ENCODE measurements at places on chromosomes 3 and 15.

- DNase-seq = no peak
These were observed 159.8 kb upstream of the TSC22D2 start for GRCh38 chr3:150248116-150248887.

DNA sequence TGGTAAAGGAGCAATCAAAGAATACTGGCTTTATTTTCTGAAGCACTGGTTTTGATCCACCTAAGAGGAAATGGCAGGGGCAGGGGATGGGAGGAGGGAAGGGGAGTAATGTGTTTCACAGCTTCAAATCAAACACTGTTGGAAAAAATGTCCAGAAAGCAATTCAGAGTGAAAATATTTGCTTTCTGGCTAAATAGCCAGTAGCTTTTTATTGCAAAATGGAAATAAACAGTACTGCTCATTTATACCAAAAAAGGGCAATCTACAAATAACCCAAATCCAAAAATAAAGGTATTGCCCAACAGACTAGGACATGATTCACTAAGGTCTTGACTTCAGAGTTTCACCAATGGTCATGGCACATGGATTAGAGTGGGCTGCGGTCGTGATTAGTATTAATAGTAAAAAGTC, 279.3 kb upstream of the THBS1 start:
- no peak for DNase-seq

DNA sequence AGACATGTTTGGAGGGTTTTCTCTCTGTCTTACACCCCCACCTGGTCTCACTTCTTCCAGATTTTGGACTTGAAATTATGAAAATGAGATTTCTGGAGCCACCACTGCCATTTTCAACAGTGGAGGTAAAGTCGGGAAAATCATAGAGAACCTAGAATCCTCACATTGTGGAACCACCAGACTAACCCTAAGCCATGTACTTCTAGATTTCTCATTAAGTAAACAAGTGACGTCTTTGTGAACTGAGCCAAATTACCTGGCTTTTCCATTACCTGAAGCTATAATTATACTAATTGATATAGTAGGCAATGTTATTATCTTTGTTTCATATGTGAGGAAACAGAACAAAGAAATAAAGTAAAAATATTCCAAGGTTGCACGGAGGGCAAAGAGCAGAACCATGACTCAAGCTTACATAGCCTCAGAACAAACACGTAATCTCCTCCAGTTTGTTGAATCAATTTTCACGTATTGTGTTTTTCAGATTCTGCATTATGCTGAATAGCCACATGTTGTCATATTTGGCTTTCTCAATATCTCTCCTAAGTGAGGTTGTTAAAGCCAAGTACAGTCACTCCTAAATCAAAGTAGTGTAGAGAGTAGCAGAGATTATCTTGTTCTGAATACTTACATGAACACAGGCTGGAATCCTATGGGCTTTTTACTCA, 101.3 kb upstream of the CMC1 start:
- DNase-seq = no peak

DNA sequence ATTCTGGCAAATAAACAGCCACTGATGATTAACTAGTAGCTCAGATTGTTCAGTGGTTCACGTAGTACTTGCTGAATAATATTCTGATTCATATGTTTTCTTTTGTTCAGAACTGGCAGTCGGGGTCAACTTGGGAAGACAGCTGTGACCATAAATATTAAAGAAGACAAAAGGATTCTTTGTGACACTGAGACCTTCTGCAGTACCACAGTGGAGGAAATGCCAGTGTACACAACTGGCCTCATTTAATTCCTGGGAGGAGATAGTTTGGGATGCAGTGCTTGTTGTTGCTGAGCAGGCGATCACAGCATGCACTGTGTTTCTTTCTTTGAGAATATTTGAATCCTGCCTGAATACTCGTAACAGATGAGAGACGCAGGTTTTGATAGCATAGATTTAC, 26.7 kb upstream of the MCF2L2 start:
- no peak for DNase-seq

DNA sequence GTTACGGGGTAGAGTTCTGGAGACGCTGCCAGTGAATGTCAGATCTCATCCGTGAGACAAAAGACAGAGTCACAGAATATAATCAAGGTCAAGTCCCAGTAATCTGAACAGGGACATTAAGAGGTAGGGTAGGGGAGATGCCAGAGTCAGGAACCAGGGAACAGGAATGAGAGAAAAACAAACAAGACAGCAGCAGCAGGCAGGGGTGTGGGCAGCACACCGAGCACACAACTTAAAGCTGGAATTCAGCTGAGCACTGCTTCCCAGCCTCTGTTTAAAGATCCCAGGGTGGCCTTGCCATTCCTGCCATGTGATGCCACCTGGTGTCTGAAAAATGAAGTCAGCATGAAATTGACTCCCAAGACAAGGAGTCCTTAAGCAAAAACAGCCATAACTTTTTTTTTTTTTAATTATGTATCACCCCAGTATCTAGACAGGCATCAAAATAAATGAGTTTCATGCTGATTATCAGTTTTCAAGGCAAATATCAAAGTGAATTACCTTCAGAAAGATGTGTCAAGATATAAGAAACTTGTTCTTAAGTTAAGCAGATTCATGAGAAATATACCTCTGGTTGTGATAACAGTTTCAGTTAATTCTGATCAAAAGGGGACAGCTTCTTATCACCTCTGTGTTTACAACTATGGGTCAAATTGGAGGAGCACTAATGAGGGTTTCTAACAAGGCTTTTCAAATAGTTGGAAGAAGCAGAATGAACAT, 203.7 kb downstream of the SLC9A9 start:
- peak; percentile 80 for DNase-seq

GRCh38 chr3:58392181-58392580, 41.5 kb downstream of the PDHB start:
- no peak for DNase-seq

- no peak for DNase-seq
These were observed 109.7 kb downstream of the BDH1 start for GRCh38 chr3:197445896-197446699.

GRCh38 chr15:67838789-67839332, 984 bp downstream of the RNU6-1 start:
- no peak for DNase-seq

Measured in glomerular endothelial cell (primary cell).